Activated CD4-positive, alpha-beta T cell treated with anti-CD3 and anti-CD28 coated beads for 1 hour (primary cell): ENCODE measurements at places on chromosomes 6 and 20.

- DNase-seq = peak; percentile 68
These were observed 19.7 kb downstream of the HLA-DOB start for GRCh38 chr6:32796848-32797776.

DNA sequence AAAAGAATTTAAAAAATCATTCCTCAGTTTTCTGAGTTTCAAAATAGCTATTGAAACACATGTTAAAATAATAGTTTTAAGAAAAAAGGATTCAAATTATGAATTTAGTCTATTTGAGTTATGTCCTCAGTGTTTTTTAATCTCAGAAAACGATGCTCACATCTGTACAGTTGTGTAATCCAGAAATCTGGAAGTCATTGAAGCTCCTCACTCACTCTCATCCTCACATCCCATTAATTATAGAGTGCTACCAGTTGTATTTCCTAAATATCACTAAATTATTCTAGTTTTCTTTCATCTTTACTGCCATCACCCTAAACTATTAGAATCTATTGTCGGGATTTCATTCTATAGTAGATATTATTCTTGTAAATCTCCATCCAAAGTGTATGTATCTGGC is 234.7 kb upstream of the RIMS1 start:
- DNase-seq = no peak

GRCh38 chr6:165641672-165642156 is 21.3 kb downstream of the PDE10A start:
- DNase-seq = no peak

- no peak for DNase-seq
These were observed 44.9 kb downstream of the PRND start for GRCh38 chr20:4766631-4767030.

- DNase-seq = no peak
These were observed 150.6 kb downstream of the BACH2 start for GRCh38 chr6:90146024-90146423.

GRCh38 chr6:131761060-131761761 is 46.6 kb upstream of the ENPP1 start:
- DNase-seq = no peak

- no peak for DNase-seq
These were observed 11.9 kb upstream of the CPNE5 start for GRCh38 chr6:36851149-36851614.

DNA sequence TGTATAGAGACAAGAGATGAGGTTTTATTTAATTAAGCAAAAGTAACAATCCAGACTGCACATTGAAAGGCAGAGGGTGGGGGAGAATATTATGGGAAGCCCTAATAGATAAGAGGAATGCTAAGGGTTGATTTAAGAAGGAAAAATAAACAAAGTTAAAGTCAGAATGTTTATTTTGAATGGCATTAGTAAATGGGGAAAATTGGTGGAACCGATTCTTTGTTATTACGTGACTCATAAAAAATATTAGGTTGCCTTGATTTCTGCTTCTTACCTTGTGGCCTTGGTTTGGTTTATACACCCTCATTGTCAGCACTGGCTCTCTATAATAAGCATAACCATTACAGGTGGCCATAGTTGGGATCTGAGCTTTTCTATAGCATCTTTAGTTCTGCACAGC is 674.8 kb upstream of the CITED2 start:
- DNase-seq = no peak

GRCh38 chr20:49945701-49946477 is 9.7 kb downstream of the RNF114 start:
- no peak for DNase-seq

DNA sequence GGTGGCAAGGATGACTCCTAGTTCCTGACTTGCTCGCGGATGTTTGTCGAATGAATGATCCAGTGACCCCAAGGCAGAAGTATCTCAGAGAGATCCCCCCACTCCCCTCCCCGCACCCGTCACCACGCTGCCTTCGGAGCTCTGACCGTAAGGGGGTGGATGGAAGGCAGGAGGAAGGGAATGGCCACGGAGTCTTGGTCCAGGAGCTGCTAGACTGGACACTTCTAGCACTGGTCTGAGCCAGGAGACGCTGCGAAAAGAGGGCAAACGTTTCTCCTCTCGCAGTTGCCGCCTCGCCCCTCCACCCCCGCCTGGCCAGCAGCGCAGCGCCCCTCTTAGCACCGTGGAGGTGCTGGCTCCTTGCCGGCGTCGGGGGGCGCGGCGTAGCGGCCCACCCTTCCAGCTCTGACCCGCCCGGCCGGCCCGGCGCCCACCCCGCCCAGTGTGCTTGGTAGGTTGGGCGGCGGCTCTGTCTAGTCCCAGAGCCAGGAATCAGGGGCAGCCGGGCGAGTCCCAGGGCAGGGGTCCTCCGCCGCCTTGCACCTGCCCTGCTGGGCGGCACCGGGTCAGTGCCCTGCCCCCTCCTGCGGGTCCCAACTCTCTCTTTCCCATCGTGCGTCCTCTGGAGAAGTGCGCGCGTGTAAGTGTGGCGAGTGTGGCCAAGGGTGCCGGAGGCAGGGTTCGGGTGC is 2.4 kb upstream of the DBNDD2 start:
- no peak for DNase-seq

- DNase-seq = no peak
These were observed 230.8 kb downstream of the EYA2 start for GRCh38 chr20:47125508-47125757.

DNA sequence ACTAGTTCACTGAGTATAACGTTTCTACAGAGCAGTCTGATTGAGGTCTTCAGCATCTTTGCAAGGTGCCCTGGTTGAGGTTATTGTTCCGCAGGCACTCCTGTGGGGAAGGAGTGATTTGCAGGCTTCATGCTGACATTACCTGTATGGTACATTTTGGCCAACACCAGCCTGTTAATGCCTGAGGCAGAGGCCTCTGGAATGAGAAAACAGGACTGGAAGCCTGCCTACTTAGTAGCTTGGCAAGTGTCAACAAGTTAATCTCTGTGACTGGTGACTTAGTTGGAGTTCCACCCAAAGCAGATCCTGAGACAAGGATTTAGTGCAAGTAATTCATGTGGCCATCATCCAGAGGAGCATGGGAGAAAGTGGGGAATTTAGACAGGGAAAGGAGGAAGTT is 24.6 kb downstream of the MAS1 start:
- DNase-seq = no peak

GRCh38 chr6:25174678-25175077 is 104.5 kb upstream of the CARMIL1 start:
- DNase-seq = no peak

DNA sequence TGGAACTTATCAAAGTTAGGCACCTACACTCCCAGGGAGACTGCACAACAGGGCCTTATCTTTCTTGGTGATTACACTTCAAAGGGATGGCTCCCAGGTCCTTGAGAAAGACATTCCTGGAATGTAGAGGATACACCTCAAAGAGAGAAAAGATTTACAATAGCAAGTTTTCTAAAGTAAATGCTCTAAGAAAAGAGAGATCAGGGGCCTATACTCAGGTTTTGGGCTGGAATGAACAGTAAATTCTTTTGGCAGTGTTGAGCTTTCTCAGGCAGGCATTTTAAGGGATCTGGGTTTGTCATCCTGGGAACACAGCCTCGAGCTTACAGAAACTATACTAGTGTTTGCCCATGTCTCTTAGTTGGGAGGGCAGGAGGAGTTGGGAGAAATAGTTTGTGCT is 31.7 kb upstream of the ME1 start:
- no peak for DNase-seq

GRCh38 chr20:1130058-1130694 is 11.8 kb downstream of the PSMF1 start:
- DNase-seq = no peak

DNA sequence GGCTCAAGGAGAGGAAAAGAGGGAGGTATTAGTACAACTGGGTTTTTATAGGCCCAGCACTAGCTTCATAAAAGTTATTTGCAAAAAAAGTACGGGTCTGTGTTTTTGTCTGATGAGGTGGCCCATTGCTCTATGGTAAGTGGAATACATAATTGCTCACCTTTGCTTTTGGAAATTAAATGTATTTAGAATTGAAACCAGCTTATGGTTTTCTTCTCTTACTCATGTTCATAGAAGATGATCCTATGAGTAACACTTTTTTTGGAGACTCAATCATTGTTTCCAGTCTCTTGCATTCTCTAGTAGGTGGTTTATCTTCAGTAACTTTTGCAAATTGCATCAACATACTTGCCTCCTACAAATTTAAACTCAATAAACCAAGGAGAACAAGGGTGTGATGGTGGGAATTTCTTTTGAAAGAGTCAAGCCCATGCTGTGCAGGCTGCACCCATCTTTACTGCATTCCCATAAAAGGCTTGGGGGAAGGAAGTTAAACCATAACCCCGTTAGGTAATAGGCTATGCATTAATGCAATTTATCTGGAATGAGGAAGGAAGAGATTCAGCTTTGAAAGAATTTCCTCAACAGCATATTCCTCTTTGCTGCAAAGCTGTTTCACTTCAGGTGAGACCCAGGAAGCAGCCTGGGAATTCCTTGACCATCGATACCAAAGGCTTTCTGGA is 48.5 kb upstream of the EDN1 start:
- DNase-seq = no peak

DNA sequence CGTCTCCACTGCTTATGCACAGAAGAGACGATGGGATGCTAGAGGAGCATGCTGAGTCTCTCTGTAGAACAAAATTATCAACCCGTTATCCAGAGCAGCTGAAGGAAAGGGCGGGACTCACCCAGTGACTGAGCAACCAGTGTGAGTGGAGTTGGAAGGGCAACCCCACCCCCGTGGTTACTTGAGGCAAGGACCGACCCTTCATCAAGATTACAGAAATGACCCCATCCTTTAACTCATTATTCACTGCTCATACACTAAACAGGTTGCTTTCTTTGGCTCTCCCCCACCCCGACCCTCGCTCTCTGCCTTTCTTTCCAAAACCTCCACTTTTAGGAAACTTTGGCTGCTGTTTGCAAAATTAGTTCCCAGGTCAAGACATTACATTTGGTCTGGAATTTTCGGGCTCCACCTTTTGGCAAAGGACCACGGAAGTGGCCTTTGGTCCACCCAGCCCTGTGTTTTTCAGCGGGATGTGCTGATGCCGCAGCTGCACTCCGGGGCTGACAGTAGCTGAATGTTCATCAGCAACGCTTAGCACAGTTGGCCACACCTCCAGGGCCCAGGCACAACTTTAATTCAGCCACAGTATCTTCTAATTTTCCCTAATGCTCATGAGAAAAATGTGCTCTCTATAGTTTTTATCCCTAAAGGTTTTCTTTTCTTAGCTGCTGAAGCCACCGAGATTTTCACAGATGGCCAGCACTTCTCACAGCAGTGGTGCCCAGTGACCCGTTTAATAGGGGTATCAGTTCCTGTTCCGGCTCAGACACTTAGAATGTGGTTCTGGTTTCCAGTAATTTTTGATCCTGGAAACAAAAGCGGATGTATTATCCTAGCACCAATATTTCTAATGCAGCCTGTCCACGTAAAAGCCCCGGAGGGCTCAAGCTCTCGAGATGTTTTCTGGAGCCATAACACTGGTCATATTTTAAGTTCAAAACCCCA is 103.6 kb upstream of the NXT1 start:
- DNase-seq = no peak

DNA sequence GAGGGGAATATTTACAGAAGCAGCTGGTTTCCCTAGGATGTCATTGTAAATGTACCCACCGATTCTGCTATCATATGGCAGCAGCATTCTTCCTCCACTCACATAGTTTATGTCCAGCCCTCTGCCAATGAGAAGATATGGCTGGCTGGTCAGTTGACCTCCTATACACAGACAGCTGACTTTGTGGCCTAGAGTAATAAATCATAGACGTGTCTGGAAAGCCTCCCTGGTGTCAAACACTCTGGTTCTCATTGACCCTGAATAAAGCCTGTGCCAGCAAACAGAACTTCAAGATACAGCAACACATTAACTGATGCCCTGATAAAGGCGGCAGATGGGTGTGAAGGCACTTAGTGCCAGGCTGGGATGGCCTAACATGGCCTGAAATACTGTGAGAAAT is 52.6 kb downstream of the GPR63 start:
- DNase-seq = no peak

- DNase-seq = no peak
These were observed 84.2 kb downstream of the EPB41L2 start for GRCh38 chr6:130978660-130979396.

- no peak for DNase-seq
These were observed 135.0 kb upstream of the MAN1A1 start for GRCh38 chr6:119484598-119484997.

DNA sequence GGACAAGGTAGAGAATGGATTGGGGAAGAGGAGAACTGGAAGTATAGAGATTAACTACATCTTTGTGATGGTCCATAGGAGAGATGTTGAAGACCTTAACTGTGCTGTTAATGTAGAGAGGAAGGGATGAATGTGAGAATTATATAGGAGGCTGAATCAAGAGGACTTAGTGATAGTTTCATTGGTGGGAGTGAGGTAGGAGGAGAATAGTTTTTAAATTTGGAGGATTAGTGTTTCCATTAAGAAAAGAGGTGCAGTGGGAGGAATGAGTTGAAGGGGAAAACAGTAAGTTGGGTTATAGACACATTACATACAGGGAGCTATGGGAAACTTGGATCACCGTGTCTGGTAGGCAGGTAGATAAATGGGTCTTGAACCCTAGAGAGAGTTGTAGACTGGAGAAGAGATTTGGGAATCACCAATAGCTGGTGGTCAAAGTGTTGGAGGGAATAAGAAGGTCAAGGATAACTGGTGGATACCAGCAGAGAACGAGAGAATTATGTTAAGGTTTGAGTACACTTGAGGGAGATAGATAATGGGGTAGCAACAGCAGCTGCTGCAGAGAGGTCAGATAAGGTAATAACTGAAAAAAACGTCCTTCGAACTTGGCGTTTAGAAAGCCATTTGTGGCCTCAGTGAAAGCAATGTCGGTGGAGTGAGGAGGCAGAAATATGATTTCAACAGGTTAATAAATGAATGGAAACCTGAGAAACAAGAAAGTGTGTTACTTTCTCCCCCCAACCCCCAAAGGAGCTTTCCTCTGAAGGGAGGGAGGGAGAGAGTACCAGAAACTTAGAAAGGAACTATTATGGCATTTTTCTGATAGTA is 3.1 kb downstream of the C6orf89 start:
- DNase-seq = no peak

GRCh38 chr20:57398901-57399535 is 7.8 kb downstream of the RBM38 start:
- DNase-seq = no peak

DNA sequence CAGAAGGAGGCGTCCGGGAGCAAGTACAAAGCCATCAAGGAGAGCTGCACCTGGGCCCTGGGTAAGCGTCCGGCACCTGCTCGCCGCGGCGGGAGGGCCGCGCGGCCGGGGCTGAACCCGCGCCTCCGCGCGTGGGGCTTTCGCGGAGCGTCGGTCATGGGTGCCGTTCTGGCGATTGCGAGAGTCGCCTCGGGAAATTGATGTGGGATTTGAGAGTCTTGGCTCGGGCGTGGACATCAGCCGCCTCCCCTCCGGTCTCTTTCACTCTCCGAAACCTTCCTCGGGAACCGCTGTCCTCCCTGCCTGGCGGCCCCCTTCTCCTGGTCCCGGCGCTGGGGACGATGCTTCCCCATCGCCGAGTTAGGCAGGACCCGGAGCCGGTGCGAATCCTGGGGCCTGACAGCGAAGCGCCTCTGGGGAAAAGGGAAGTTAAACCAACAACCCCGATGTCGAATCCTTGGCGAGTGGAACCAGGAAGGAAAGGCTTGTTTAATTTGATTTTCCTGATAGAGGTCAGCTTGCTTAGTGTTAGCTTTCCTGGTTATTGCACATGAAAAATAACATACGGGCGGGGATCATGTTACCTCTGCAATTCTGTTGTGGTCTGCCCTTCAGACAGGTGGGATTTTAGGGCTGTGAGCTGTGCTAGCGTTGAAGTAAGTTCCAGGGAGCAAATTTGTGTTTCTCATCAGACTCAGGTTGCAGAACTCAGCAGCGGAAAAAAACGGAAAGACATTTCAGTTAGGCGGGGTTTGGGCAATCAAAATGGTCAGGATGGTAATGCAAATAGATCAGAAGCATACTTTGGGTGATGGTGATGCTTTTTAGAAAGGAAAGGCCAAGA is 594 bp downstream of the ARFGEF3 start:
- DNase-seq = no peak
